Fibroblast of the aortic adventitia (primary cell): ENCODE measurements at places on chromosomes 2 and 18. TPM values are rescaled to one million over a fixed set of nuclear protein-coding genes. Genes with fewer than 3 reads are reported as not detected.

The CNDP1 gene
- not detected in 2 replicates for total RNA-seq

The MBP gene
- 25.8 and 54.1 TPM in 2 replicates for total RNA-seq

The TMEM214 gene
- 10.3 and 71.6 TPM in 2 replicates for total RNA-seq

The C1QL2 gene
- total RNA-seq = not detected in 2 replicates

The ERMN gene
- total RNA-seq = 0.18 TPM in 1 of 2 replicates, not detected in the other

The ASB18 gene
- total RNA-seq = not detected in 2 replicates

The MEIS1 gene
- 65.0 and 78.2 TPM in 2 replicates for total RNA-seq

The CCL20 gene
- total RNA-seq = not detected in 2 replicates

The SLC5A7 gene
- total RNA-seq = not detected in 2 replicates

The VWA3B gene
- not detected in 2 replicates for total RNA-seq

The VWC2L gene
- not detected in 2 replicates for total RNA-seq

The GTF2A1L gene
- 5.0 TPM in 1 of 2 replicates, not detected in the other for total RNA-seq

The TMX3 gene
- total RNA-seq = 80.8 and 93.3 TPM in 2 replicates

The MARCO gene
- total RNA-seq = not detected in 2 replicates

The GFPT1 gene
- total RNA-seq = 47.4 and 72.0 TPM in 2 replicates

The TXNDC2 gene
- 0.16 and 0.27 TPM in 2 replicates for total RNA-seq

The ERLEC1 gene
- 64.5 and 72.1 TPM in 2 replicates for total RNA-seq

The DUSP19 gene
- total RNA-seq = 1.6 and 4.8 TPM in 2 replicates

The CCDC138 gene
- 4.5 and 8.5 TPM in 2 replicates for total RNA-seq

The SNRPD1 gene
- total RNA-seq = 15.1 and 78.2 TPM in 2 replicates

The CFC1 gene
- not detected in 2 replicates for total RNA-seq

The UGT1A7 gene
- not detected in 2 replicates for total RNA-seq

The KANSL1L gene
- total RNA-seq = 28.2 and 43.4 TPM in 2 replicates

The AGXT gene
- total RNA-seq = not detected in 2 replicates

The GPR39 gene
- total RNA-seq = 0.41 and 12.7 TPM in 2 replicates

The CELF4 gene
- not detected in 2 replicates for total RNA-seq

The SETBP1 gene
- total RNA-seq = 10.5 and 15.0 TPM in 2 replicates

The ERFE gene
- total RNA-seq = 2.8 and 3.4 TPM in 2 replicates

The LRRC30 gene
- total RNA-seq = not detected in 2 replicates

The ZBTB7C gene
- total RNA-seq = 0.09 and 0.41 TPM in 2 replicates

The TNS1 gene
- total RNA-seq = 54.5 and 116 TPM in 2 replicates

The HOXD1 gene
- not detected in 2 replicates for total RNA-seq

The OSR1 gene
- 35.8 and 117 TPM in 2 replicates for total RNA-seq

The PLCL1 gene
- 12.4 and 17.7 TPM in 2 replicates for total RNA-seq

The RGPD4 gene
- 0.16 TPM in 1 of 2 replicates, not detected in the other for total RNA-seq

The LHCGR gene
- total RNA-seq = 0.25 TPM in 1 of 2 replicates, not detected in the other

The OXER1 gene
- 0.27 TPM in 1 of 2 replicates, not detected in the other for total RNA-seq

The CPLX4 gene
- 0.49 TPM in 1 of 2 replicates, not detected in the other for total RNA-seq

The DCDC2C gene
- not detected in 2 replicates for total RNA-seq

The HDHD2 gene
- 24.3 and 49.7 TPM in 2 replicates for total RNA-seq

The LOXHD1 gene
- total RNA-seq = not detected in 2 replicates

The SPEG gene
- 22.7 and 36.1 TPM in 2 replicates for total RNA-seq

The FBXO41 gene
- 0.18 and 1.6 TPM in 2 replicates for total RNA-seq

The NEUROD1 gene
- total RNA-seq = not detected in 2 replicates

The CDKL4 gene
- 0.90 and 10.4 TPM in 2 replicates for total RNA-seq

The ACTG2 gene
- 2.4 TPM in 1 of 2 replicates, not detected in the other for total RNA-seq

The EHD3 gene
- total RNA-seq = 10.7 and 41.2 TPM in 2 replicates

The LCT gene
- total RNA-seq = not detected in 2 replicates

The STPG4 gene
- total RNA-seq = 0.09 TPM in 1 of 2 replicates, not detected in the other
